Suprapubic skin (tissue), 4 donors: ENCODE measurements at places on chromosomes 5 and 9. TPM values are rescaled to one million over a fixed set of nuclear protein-coding genes. Genes with fewer than 3 reads are reported as not detected.

PDGFRB gene
- 23.8 TPM for total RNA-seq

DNA sequence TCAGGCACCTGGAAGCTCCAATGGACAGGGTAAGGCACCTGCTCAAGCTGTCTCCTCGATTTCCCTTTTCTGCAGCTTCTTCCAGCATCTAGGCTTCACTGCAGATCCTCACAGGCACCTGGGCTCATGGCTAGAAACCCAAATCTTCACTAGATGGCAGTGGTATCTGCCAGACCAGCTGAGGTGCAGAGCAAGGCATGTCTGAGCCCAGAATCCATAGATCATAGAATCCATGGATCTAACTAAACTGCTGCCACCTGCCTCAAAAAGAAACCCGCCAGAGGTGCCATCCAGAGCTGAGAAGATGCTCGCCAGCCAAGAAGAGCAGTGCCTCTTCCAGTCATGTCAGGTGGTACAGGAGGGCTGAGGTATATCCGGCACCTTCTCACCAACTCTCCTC lies 6.9 kb downstream of the SHC3 start:
- H3K27ac ChIP-seq: no peak overlapping the region
- H3K27me3 ChIP-seq: peaks cover 7% of the 10 kb centered on the region
- DNase-seq: no peak
- no peaks in the 10 kb centered on the region for H3K36me3 ChIP-seq

GRCh38 chr5:99747342-99747741 lies 787.8 kb upstream of the FAM174A start:
- no peak for DNase-seq
- no peak overlapping the region for H3K4me3 ChIP-seq
- H3K27ac ChIP-seq: no peak overlapping the region

GRCh38 chr5:148224117-148224742 lies 14.1 kb upstream of the MARCOL start:
- no peak overlapping the region for H3K4me3 ChIP-seq
- no peak overlapping the region for H3K27ac ChIP-seq
- H3K36me3 ChIP-seq: no peaks in the 10 kb centered on the region

GRCh38 chr9:130535818-130536521 lies 43.4 kb upstream of the FUBP3 start:
- DNase-seq: no peak
- H3K27ac ChIP-seq: no peak overlapping the region
- H3K4me3 ChIP-seq: peak overlapping the region; percentile 29
- H3K27me3 ChIP-seq: peaks cover 77% of the 10 kb centered on the region
- H3K36me3 ChIP-seq: no peaks in the 10 kb centered on the region

CETN3 gene
- 13.7 TPM for total RNA-seq

DNA sequence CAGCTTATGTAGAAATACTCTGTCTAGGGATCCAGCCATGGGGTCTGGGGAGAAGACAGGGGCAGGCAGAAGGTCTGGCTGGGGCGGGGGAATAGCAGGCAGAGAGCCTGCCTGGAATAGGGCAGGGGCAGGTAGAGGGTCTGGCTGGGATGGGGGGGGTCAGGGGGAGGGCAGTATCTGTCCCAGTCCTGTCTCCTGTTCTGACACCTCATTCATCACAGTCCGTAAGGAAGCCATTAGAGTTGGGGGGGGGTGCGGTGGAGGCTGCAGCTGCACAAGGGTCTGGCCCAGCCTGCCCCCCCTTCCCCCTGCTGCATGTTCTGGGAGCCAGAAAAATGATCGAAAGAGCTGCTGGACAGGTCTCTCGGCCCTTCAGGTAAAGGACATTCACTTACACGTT lies 32.6 kb downstream of the CNTFR start:
- H3K4me3 ChIP-seq: no peak overlapping the region
- H3K36me3 ChIP-seq: no peaks in the 10 kb centered on the region
- peaks cover 26% of the 10 kb centered on the region for H3K27me3 ChIP-seq
- no peak for DNase-seq
- H3K4me1 ChIP-seq: peaks cover 19% of the 10 kb centered on the region

- DNase-seq: no peak
- H3K27me3 ChIP-seq: no peaks in the 10 kb centered on the region
- no peak overlapping the region for H3K4me3 ChIP-seq
- H3K36me3 ChIP-seq: no peaks in the 10 kb centered on the region
- no peak overlapping the region for H3K27ac ChIP-seq
- H3K4me1 ChIP-seq: no peaks in the 10 kb centered on the region
These were observed 73.4 kb downstream of the FBXO38 start for GRCh38 chr5:148457183-148457620.

TLX3 gene
- not detected for total RNA-seq

SMAD5 gene
- total RNA-seq: 64.4 TPM

DNA sequence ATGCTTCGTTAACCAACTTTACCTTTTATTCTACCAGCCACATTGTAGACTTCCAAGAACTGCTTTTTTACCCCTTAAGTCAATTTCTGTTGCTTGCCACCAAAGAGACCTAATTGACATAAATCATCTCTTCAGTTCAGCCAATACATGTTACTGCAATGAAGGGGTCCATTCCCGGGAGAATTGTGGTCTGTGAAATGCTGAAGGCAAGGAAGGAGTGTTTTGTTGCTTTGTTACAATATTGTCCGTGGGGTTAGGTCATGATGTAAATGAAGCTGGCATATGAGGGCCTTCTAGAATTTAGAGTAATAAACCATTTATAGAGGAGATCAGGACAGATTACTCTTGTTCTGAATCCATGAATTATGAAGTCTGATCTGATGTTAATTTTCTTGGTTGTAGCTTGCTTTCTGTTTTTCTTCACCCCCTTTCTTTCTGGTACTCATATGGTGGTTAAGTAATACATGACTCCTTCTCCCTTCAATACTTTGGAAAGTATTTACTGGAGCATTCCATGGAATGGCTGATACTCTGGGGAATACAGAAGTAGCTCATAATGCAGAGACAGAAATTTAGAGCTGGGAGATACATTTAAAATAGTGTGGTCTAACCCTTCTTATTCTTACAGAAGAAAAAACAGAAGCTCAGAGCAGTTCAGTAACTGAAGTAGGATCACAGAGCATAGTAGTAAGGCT lies 297.0 kb upstream of the CLINT1 start:
- no peak overlapping the region for H3K27ac ChIP-seq
- peaks cover 13% of the 10 kb centered on the region for H3K4me1 ChIP-seq
- DNase-seq: no peak

MAML1 gene
- 45.0 TPM for total RNA-seq

C9 gene
- total RNA-seq: not detected

DNA sequence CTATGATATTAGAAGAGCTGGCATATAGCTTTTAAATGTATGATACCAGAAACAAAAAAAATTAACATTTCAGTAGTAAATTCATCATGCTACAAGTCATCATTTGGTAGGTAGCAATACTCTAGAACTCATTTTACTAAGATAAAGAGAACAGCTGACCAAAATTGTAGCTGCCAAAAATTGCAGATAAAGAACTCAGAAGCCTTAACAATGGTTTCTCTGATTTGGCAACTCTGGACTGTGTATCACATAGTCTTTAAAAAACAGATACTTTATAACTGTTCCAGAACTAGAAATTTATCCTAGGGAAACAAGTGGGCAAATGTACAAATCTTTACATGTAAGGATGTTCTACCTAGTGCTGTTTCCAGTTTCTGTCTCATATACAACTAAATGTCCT lies 33.9 kb downstream of the ZFR start:
- no peaks in the 10 kb centered on the region for H3K27me3 ChIP-seq
- peaks cover 82% of the 10 kb centered on the region for H3K36me3 ChIP-seq
- H3K27ac ChIP-seq: no peak overlapping the region
- H3K4me3 ChIP-seq: no peak overlapping the region
- DNase-seq: no peak
- H3K4me1 ChIP-seq: no peaks in the 10 kb centered on the region

GRCh38 chr9:92242260-92243136 lies 51.0 kb downstream of the IARS1 start:
- no peak overlapping the region for H3K27ac ChIP-seq
- H3K36me3 ChIP-seq: peaks cover 100% of the 10 kb centered on the region
- H3K27me3 ChIP-seq: no peaks in the 10 kb centered on the region

ASPN gene
- 13.3 TPM for total RNA-seq

DNA sequence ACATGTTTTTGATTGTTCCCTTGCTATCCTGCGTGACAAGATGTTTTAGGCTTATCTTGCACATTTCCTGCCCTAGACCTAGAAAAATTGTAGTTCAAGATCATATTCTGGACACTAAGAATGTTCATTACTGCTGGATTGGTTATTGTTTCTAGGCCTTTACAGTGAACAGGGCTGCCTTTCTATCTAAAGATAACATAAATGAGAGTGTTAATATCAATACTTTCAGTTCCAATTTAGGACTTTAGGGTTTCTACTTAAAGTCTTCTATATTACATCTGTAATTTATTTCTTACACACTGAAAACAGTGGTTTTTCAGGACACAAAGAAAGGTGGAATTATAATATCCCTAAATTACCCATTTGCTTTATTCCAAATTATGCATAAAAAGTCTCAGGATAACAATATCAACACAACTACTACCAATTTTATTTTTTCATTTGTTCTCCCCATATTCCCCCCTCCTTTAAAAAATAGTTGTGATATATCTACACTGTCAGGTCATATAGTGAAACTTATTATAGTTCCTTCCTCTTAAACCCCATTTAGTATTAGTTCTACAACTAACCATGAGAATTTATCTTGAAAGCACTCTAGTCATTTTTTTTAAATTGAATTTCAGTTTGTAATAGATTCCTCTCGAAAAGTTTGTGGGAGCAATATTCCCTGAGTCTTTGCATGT lies 293.9 kb upstream of the RIOK2 start:
- DNase-seq: no peak
- no peaks in the 10 kb centered on the region for H3K4me1 ChIP-seq
- no peaks in the 10 kb centered on the region for H3K27me3 ChIP-seq
- no peaks in the 10 kb centered on the region for H3K36me3 ChIP-seq
- H3K27ac ChIP-seq: no peak overlapping the region
- no peak overlapping the region for H3K4me3 ChIP-seq

GRCh38 chr9:32866273-32866672 lies 82.9 kb downstream of the TMEM215 start:
- no peak overlapping the region for H3K27ac ChIP-seq
- H3K4me1 ChIP-seq: no peaks in the 10 kb centered on the region
- no peaks in the 10 kb centered on the region for H3K27me3 ChIP-seq
- H3K36me3 ChIP-seq: no peaks in the 10 kb centered on the region
- DNase-seq: no peak
- no peak overlapping the region for H3K4me3 ChIP-seq

DNA sequence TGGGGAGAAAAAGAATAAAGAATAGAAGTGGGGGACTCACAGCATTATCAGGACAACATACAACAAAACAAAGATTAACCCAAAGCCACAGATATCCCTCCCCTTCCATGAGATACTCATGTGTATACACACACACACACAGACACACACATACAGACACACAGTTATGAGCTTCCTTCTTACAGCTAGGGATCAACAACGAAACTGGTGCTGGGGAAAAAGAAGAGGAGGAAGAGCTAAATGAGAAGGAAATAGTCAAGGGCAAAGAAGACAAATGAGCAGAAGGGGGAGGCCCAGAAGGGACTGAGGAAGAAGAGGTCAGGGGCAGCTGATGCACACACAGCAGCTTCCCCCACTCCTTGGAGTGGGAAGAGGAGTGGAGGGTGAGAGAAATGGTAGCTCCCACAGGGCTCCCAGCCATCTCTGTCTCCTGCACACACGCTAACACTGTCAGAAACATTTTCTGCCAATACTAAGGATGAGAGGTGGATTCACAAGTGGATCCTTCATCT lies 66.2 kb downstream of the SIL1 start:
- H3K27ac ChIP-seq: peak overlapping the region; percentile 64
- no peak overlapping the region for H3K4me3 ChIP-seq
- H3K27me3 ChIP-seq: no peaks in the 10 kb centered on the region
- H3K36me3 ChIP-seq: no peaks in the 10 kb centered on the region
- DNase-seq: no peak

TTC23L gene
- 0.48 TPM for total RNA-seq

CDHR2 gene
- total RNA-seq: not detected

DNA sequence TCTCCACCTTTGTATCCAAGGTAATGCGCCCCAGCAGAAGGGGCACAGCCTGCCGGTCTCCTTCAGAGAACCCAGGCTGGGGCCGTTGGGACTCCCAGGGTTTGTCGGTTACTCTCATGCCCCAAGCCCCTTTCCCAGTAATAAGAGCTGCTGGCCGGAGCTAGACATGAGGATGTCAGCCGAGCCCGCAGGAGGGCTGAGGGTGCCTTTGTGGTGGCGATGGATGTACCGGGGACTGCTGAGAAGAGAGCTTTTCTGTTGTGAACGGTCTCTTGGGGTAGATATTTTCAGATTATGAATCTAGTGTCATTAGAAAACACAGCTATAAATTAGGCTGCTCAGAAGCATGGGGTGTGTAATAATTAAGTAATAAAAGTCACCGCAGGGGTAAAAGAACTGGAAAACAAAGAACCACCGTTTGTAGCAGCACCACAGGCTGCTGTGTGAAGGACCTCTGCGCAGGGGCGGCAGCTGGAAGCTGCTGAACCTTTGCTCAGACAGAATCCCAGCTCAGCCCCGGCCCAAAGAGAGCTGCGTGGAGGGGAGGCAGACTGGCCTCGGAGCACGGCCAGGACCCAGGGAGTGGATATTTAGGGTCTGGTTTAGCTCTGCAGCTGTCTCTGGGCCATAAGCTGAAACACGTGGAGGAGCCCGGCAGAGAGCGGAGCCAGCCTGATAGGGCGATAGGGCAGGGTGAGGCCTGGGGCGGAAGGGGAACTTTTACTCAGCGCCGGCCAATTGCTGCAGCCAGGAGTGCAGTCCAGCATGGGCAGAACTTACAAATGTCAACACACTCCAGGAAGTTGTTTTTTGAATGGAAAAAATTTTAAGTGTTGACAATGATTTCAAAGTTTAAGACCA lies 50.5 kb upstream of the BARHL1 start:
- H3K27ac ChIP-seq: no peak overlapping the region
- DNase-seq: no peak
- H3K27me3 ChIP-seq: peaks cover 31% of the 10 kb centered on the region
- no peak overlapping the region for H3K4me3 ChIP-seq
- no peaks in the 10 kb centered on the region for H3K36me3 ChIP-seq

SLC12A2 gene
- total RNA-seq: 129 TPM

DNA sequence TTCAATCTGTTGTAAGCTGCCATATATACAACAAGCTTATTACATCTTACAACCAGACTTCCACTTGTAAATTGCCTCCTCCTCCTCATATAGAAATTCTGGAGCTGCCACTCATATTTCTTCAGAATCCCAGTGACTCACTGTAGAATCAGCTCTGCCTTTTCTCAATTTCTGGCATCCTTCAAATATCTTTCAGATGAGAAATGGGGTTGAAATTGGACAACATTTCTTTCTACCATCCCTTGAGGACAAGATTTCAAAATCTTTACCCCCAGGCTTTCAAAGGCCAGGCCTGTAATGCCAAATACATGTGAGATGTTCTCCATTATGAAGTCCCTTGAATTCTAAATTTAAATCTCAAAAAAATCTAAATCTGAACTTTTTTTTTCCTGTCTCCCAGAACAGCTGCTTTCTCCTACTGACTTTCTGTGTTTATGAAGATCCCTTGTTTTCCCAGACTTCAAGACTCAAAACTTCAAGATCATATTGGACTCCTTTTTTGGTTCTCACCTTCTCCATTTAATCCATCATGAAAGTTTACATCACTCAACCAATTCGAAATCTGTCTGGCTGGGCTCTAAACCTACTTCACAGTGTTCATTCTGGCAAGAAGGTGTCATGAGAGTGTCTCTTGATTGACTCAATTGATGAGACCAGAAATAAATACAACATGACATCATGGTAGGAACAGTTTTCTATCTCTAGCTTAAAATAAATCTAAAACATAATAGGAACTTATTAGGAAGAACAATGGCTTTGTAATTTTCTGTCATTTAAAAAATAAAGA lies 109.8 kb downstream of the HMHB1 start:
- H3K4me1 ChIP-seq: peaks cover 6% of the 10 kb centered on the region
- no peaks in the 10 kb centered on the region for H3K27me3 ChIP-seq
- H3K27ac ChIP-seq: peak overlapping the region; percentile 78
- DNase-seq: no peak
